HuH-7 (cell line): ENCODE measurements at places on chromosomes 13 and 19.

GRCh38 chr19:32201211-32201610 is 144.2 kb upstream of the ZNF507 start:
- no peak for DNase-seq

DNA sequence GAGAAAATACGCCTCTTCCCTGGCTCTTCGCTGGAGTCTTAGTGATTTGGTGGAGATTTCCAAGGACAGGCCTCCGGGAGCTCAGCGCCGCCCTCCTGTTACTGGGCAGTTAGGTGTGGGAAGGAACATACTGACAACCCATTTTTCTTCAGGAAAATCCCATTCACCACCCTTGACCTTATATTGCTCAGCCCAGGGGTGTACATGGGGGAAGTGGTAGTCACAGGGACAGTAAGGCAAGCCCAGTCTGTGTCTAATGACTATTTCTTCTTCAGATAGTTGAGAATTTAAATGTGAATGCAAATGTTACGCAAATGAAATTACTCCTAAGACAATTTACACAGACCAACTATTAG is 119.4 kb downstream of the UQCRFS1 start:
- DNase-seq: no peak

GRCh38 chr13:84686973-84687372 is 804.7 kb upstream of the SLITRK1 start:
- DNase-seq: no peak

DNA sequence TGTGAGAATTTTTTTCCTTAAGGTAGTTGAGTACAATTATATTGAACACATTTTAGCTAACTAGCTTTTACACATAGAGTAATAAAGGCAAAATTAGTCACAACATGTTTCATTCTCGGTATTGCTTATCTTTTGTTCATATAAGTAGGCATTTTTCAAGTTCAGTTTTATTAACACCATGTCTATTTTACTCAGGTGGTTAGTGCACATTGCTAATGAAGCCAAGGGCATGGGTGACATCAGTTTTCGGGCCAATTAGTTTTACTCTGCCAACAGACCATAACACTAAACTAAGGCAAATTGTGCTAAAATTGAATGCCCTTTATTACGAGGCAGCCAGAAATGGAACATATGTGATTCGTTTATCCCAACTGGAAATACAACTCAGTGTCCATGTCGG is 19.6 kb upstream of the PCDH17 start:
- no peak for DNase-seq

GRCh38 chr13:48501705-48502104 is 31.2 kb downstream of the RCBTB2 start:
- no peak for DNase-seq
